ENCODE measurements at places on chromosomes 2 and 18.

DNA sequence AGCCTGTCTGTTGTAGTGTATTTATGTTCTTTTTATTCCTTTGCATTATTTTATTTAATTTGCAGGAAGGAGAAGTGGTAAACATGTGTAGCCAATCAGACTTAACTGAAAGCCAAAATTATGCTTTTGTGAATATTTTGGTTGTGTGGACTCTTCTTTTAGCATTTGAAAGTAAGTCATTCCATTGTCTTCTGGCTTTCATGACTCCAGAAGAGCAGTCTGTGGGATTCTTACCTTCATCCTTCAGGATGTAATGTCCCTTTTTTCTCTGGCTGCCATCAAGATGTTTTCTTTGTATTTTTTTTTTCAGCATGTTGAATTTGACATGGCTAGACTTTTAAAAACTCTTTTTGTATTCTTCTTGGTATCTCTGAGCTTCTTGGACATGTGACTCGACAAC is 895.2 kb upstream of the ZEB2 start:
- DNase-seq, result no peak

GRCh38 chr2:118202707-118203303 is 114.5 kb downstream of the INSIG2 start:
- DNase-seq, result peak; percentile 10

DNA sequence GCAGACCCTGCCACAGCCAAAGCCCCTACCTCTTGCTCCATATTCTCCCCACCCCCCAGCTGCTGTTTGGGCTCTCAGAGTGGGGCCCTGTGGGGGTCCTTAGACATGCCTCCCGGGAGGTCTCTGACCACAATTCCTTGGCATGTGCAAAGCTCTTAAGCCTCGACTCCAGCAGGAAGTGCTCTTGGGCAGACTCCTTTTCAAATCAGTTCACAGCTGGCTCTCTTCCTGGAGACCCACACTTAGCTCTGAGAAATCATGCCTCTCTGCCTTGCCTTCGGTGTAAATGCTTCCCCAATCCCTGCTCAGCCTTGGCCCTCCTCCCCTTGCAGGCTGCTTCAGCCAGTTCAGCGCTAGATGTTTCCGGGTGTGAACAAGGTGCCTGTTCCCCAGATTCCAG is 46.9 kb downstream of the NGEF start:
- DNase-seq, result no peak

GRCh38 chr2:190582019-190582418 is 47.5 kb upstream of the NEMP2 start:
- DNase-seq, result no peak

- no peak for DNase-seq
Observed at GRCh38 chr2:58870704-58871103, 629.6 kb upstream of the FANCL start.

GRCh38 chr2:47738331-47738730 is 44.6 kb upstream of the MSH6 start:
- no peak for DNase-seq

GRCh38 chr2:45664635-45665261 is 13.3 kb downstream of the PRKCE start:
- no peak for DNase-seq

GRCh38 chr2:107132070-107132469 is 246.1 kb upstream of the ST6GAL2 start:
- DNase-seq, result no peak

DNA sequence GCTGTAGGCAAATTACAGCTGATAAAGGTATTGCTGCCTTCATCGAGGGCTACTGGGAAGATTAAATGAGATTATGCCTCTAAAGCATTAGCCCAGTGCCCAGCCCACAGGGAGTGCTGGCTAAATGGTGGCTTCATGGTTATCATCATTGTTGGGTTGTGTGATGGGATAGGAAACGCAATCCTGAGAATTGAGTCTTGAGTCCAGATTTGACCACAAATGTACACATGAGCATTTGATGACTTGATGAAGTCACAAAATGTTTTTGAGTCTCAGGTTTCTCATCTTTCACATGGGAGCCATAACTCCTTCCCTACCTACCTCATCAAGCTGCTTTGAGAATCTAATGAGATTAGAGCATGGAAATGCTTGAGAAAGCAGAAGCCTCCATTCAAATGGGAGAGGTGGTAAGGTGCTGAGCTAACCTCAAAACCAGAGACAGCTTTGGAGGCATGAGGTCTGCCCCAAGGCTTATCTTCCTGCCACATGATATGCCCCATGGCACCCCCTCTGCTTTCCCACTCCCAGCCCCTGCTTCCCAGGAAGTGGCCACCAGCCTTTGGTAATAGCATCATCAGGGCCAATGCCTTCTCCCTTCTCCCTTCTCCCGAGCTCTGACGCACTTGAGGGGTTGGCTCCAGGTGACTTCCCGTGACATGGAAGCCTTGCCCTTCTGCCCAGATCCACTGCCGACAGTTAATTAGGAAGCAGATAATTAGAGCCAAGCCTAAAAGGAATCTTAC is 149.4 kb upstream of the EPAS1 start:
- no peak for DNase-seq

DNA sequence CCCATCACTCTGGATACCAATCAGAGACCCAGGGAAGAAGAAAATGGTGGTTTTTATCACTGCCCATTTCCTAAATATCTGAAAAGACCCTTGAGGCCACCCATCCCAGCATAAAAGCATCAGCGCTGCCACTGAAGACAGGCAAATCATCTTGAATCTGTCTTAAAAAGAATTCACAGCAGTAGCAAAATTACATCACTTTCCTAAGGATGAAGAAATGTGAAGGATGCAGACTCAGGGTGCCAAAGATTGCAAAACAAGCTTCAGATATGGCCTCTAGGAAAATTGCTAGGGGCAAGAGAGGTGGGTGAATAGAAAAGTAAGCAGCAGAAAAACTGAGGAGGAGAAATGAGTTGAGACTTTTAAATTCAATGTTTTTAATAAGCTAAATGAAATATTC is 70.0 kb downstream of the SLC25A12 start:
- DNase-seq, result no peak

- no peak for DNase-seq
Observed at GRCh38 chr2:85119900-85120299, 13.3 kb upstream of the TCF7L1 start.

DNA sequence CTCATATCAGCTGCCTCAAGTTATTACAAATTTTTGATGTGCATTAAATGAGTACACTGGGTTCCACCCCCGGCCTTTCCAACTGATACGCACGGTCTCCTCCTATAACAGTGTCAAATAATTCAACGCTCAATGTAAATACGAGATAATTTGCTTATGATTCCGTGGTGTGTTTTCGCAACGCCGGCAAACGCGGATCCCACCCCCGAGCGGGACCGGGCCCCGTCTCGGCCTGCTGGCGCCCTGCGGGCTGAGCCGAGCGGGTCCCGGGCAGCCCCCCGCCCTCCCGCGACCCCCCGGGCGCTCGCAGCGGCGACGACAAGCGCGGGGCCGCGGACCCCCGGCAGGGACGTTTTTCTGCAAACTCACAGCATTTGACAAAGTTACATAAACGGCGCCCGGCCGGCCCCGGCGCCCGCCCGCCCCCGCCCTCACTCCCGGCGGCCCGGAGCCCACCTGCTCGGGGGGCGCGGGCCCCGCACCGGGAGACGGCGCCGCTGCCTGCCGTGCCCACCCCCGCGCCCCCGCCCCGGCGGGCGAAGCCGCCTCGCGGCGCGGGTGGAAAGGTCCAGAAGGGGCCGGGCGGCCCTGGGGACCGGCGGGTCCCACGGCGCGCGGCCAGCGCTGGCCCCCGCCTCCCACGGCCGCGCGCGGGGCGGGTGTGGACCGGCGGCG is 762 bp downstream of the HDAC4 start:
- no peak for DNase-seq

GRCh38 chr2:156333274-156333950 is 891 bp upstream of the NR4A2 start:
- no peak for DNase-seq

Data from activated CD4-positive, CD25-positive, alpha-beta regulatory T cell (primary cell).